ENCODE measurements at places on chromosomes 11 and 22.

DNA sequence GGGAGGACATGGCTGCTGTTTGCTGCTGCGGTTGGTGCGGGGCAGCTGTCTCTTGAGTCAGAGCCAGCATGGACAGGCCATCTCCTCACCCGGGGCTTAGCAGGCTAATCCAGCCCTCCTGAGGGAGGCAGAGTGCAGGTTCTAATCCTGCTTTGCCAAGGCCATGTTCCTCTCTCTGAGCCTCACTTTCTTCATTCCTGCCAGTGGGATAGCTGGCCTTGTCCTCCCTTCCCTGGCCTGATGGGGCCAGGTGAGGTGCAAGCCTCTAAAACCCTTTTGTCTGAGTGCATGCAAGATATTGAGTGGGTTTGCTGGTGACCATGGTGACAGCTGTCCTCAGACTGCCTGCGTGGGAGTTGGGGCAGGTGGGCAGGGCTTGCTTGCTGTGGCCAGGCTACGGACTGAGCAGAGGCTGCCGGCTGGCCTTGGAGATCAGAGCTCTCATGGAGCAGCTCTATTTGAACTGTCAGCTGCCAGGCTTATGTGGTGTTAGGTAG lies 3.6 kb downstream of the USP35 start:
- DNase-seq, result no peak

- DNase-seq, result no peak
These were observed 13.0 kb upstream of the REXO2 start for GRCh38 chr11:114426280-114426679.

DNA sequence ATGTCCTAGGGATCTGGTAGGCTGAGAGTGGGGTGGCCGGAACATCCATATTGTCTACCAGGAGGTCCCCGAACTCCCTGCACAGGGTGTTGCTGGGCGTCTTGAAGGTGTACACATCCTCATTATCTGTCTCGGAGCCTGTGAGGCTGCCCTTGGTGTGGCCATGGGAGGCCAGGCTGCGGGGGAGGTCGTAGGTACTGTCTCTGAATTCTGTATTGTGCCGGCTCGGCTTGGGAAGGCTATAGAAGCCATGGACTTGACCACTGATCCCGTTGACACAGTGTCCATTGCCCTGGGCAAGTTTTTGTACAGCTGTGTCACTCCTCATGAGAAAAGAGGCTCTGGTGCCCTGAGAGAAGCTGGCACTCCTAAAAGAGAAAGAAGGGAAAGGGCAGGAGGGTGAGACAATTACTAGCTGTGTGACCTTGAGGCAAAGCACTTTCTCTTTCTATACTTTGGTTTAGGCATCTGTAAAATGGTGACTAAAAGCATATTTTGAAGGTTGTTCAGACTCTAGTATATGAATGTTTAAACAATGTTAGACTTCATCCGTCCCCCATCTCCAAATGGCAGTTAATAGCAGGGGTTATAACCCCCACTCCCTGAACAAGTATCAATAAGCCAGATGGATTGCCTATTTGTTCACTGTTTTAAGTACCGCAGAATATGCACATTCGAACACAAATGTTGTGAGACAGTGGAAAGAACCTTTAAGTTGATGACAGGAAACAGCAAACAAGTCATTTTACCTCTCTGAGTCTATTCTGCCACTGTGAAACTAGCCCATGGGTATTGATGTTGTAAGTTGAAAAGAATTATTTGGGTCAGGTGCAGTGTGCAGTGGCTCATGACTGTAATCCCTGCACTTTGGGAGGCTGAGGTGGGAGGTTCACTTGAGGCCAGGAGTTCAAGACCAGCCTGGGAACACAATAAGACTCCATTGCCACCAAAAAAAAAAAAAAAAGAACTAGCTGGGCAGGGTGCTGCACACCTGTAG lies 38.3 kb downstream of the USP35 start:
- DNase-seq, result no peak

DNA sequence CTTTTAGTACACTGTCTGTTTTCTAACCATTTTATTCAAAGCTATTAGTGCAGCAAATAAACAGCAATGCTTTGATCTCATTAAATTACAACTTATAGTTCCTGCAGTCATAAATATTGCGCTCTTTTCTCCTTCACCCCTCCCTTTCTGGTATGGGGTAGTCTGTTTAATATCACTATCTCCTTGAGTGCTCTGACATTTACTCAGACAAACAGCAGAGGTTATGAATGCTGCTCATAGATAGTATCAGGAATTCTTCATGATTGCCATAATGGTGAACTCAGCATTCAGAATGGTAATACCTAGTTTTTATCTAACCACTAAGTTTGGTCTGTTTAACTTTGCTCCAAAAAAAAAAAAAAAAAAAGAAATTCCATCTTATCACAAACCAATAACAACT lies 87.4 kb downstream of the EIF3M start:
- no peak for DNase-seq

- DNase-seq, result no peak
These were observed 12.8 kb downstream of the AQP11 start for GRCh38 chr11:77602381-77603088.
